ENCODE measurements at places on chromosomes 4 and X. TPM values are rescaled to one million over a fixed set of nuclear protein-coding genes. Genes with fewer than 3 reads are reported as not detected.
A peak's percentile ranks its signal among the peaks of the same experiment; 100 is the strongest.

DNA sequence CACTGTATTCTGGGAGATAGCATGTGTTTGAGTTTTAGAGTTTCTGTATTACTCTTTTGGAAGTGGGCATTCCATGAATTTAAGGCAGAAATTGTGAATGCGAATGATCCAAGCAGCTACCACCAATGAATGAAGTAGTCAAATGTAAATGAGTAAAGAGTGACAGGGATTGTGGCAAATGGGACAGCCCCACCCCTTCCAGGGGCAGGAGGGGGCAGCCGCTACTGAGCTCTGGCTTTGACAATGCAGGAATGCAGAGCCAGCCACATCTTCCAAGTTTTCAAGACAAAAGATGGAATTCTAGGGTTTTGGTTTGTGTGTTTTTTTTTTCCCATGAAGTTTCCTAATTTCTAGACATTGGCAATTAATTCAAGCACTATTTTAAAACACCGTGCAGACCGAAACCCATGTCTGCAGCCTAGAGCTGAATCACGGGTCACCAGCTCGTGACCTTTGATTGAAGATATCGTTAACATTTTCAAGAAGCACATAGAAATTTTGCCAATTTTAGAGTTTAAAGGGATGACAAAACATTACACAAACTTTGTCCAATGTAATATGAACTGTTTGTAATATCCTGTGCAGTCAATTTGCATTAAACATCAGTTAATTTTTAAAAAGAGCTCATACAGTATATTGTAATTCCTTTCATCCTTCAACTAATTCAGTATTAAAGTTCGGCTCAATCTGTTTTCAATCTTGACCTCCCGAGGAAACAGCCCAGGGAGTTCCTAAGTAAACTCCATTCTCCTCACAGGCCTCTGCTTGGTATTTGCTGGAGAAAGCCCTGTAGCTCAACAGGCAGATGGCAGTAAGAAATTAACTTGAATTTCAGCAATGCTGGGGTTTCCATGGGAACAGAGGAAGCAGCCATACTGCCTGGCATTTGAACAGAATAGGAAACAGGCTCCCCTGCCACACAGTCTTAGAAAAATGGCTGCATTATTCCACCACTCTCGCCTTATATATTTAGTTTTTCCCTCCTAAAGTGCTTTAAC is 83.4 kb downstream of the UCHL1 start:
- no peak overlapping the region for H3K27ac ChIP-seq
- DNase-seq: no peak
- no peaks in the 10 kb centered on the region for H3K27me3 ChIP-seq
- no peak overlapping the region for H3K4me3 ChIP-seq
- no peaks in the 10 kb centered on the region for H3K4me1 ChIP-seq
- H3K36me3 ChIP-seq: no peaks in the 10 kb centered on the region

YY2 gene
- 0.17 TPM for polyA plus RNA-seq

GRCh38 chrX:125436855-125437254 is 117.2 kb downstream of the TEX13C start:
- no peaks in the 10 kb centered on the region for H3K36me3 ChIP-seq
- H3K4me1 ChIP-seq: no peaks in the 10 kb centered on the region
- no peak overlapping the region for H3K27ac ChIP-seq
- DNase-seq: no peak

DNA sequence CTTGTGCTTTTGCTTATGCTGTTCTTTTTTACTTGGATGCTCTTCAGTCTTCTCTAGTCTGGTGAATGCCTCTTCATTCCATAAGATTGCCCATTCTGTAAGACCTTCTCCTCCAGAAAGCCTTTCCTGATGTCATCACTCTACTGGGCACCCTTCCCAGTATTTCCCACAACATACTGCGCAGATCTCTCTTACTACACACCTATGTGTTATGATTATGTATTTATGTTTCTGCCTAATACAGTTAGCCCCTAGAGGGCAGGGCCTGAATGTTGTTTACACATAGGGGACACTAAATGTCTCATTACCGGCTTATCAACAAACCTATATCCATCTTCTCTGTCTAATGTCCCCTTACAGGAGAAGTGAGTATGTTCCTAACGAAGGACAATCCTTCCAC is 21.1 kb downstream of the AIFM1 start:
- no peaks in the 10 kb centered on the region for H3K27me3 ChIP-seq
- DNase-seq: no peak
- H3K4me1 ChIP-seq: no peaks in the 10 kb centered on the region
- H3K27ac ChIP-seq: no peak overlapping the region
- no peak overlapping the region for H3K4me3 ChIP-seq
- peaks cover 32% of the 10 kb centered on the region for H3K36me3 ChIP-seq

DNA sequence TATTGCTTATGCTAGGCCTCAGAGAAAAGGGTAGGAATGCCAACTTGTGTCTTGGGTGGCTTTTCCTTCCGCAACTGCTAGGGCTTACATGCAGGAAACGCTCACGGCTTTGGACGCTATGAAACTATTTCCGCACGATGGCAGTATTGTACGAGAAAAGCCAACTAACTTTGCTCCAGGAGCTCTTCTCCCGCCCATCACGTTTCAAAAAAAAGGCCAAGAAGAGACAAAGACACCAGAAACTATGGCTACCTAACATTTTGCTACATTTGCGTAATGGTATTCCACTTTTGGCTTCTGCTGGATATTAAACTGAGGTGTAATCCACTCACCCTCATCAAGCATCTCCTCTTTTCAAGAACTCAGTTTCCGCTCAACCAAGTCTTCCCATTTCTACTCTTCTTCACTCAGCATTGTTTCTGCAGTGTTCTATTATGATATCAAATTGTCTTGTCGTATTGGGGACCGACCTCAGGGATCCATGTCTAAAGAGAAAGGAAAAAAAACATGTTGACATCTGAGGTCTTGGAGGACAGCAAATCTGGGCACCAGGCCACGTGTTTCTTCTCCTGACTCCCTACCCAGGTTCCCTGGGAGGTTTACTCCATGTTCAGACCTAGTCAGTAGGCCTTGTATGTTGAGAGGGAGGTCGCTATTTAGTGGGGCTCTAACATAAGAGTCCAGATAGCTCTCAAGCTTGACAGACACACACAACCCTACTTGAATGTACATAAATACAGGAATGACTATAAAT is 239.4 kb upstream of the STK26 start:
- DNase-seq: peak; percentile 87
- H3K4me1 ChIP-seq: peaks cover 22% of the 10 kb centered on the region
- H3K4me3 ChIP-seq: peak overlapping the region; percentile 69
- no peaks in the 10 kb centered on the region for H3K36me3 ChIP-seq
- H3K27me3 ChIP-seq: no peaks in the 10 kb centered on the region

PDGFRA gene
- not detected for polyA plus RNA-seq

GRCh38 chr4:67700116-67700737 is 728 bp downstream of the UBA6 start:
- H3K36me3 ChIP-seq: peaks cover 5% of the 10 kb centered on the region
- H3K27ac ChIP-seq: peak overlapping the region; percentile 96
- peak; percentile 21 for DNase-seq
- peaks cover 21% of the 10 kb centered on the region for H3K4me1 ChIP-seq
- no peaks in the 10 kb centered on the region for H3K27me3 ChIP-seq
